Calu3 (cell line): ENCODE measurements at places on chromosomes 6 and 20. TPM values are rescaled to one million over a fixed set of nuclear protein-coding genes. Genes with fewer than 3 reads are reported as not detected.
A peak's percentile ranks its signal among the peaks of the same experiment; 100 is the strongest.

GRCh38 chr6:166543603-166544295, 42.7 kb downstream of the RAMACL start:
- no peak for DNase-seq

GRCh38 chr6:37452522-37452921, 19.5 kb downstream of the CMTR1 start:
- no peak for DNase-seq

DNA sequence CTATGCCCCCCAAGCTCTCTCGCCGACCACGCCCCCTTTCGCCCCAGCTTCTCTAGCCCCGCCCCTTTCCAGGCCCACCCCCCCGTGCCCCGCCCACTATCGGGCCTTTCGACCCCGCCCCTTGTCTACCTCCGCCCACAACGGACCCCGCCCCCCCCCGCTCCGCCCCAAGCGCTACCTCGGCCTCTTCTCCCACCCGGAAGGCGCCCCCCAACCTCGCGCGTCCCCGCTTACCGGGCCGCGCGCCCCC, 200 bp downstream of the ZBTB22 start:
- no peak for DNase-seq

DNA sequence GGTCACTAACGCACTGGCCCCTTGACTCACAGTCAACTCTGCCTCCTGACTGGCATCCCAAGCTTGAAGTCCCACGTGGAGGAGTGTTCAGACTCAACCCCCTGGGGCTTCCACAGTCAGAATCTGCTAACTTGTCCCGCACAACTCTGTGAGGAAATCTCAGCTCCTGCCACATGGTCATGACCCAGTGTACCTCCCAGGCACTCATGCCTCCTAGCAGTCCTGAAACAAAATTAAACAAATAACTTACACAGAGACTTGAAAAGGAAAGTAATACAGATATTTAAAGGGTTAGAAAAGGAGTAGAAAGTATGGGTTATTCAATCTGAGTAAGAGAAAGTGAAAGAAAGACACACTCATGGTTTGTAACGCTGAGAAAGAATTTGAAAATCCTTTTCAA, 134.9 kb downstream of the GMDS start:
- no peak for DNase-seq

DNA sequence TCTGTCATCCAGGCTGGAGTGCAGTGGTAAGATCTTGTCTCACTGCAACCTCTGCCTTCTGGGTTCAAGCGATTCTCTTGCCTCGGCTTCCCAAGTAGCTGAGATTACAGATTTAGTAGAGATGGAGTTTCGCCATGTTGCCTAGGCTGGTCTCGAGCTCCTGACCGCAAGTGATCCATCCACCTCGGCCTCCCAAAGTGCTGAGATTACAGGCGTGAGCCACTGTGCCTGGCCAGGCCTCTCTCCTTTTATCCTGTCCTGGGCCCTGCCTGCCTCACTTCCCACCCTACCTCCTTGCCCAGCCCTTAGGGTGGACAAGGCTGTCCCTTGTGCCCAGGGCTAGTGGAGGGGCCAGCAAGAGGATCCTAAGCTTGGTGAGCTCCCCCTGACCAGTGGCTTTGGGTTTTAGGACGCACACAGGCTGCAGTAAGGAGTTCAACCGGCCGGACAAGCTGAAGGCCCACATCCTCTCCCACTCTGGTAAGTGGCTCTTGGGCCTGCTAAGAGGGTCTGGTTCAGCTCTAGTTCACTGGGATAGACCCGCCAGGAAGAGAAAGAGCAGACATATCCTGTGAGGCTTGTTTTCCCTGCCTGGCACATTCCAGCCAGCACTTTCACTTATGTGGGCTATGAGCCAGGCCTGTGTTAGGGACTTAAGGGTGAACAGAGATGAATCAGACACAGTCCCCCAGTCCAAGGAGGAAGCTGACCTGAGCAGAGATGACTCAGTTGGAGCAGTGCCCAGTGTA, 21.9 kb upstream of the CHMP4B start:
- peak; percentile 99 for DNase-seq

DNA sequence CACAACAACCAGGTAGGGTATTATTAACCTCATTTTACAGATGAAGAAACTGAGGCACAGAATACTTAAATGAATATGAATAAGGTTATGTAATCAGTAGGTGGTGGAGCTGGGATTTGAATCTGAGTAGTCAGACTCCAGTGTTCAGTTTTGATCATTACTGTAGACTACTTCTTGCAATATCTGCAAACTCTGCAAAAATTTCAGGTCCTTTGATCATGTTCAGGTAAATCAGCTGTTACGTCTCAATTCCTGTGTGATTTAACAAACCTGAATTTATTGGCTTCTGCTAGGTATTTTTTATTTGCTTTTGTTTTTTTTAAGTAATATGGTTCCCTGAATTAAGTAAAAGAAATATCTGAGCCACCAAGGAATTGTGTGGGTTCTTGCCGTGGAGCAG, 70.7 kb upstream of the NOTCH4 start:
- no peak for DNase-seq

- no peak for DNase-seq
Measured at GRCh38 chr6:41055149-41055548, 2.1 kb downstream of the APOBEC2 start.

GRCh38 chr6:5730585-5731263, 276.0 kb downstream of the NRN1 start:
- no peak for DNase-seq

- no peak for DNase-seq
Measured at GRCh38 chr6:2194643-2195042, 50.8 kb downstream of the GMDS start.

DNA sequence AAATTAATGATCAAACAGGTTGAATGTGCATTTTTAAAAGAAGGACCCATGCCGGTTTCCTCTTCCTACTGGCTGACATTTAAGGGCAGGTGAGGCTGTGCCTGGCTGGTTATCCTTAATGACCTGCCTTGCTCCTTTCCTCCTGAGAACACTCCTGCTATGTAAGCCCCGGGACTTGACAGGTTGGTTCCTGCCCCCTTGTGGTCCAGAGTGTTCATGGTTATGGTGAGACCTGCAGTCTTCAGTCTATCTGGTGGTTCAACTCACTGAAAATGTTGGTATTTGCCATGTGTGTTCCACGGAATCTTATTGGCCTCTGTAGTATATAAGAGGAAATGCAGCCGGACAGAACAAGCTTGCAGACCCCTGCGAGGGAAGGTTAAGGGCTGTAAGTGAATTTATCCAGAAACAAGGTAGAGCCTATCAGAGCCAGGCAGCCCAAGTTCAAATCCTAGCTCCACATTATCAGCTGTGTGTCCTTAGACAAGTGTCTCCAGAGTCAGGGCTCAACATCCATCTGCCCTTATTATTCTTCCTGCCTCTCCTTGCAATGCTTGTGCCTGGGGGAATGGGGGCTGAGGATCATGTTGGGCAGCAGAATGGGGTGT, 5.2 kb upstream of the BPIFA3 start:
- DNase-seq = peak; percentile 85

- no peak for DNase-seq
Measured at GRCh38 chr20:33808388-33808787, 2.8 kb upstream of the CHMP4B start.

DNA sequence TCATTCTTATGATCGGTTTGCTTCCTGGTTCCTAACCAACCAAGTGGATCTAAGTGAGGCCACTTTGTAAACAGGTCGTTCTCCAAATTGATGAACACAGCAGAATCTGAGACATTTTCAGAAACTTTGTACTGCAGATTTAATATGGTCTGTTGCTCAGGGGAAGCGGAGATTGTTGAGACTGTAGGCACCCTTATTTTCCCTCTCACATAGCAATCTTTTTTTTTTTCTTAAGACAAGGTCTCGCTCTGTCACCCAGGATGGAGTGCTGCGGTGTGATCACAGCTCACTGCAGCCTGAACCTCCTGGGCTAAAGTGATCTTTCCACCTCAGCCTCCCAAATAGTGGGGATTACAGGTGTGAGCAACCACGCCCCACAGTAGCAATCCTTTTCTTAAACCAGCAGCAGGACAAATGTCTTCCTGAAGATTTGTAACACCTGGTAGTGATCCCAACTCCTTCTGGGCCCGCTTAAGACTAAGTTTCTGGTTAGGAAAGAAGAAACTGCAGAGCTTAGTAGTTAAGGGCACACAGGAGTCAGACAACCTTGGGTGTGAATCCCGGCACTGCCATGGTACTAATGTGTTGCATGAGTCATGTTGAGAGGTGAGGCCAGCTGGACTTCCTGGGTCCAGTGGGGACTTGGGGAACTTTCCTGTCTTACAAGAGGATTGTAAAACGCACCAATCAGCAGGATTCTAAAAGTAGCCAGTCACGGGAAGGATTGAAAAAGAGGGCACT, 48.4 kb upstream of the EZR start:
- DNase-seq = peak; percentile 54

DNA sequence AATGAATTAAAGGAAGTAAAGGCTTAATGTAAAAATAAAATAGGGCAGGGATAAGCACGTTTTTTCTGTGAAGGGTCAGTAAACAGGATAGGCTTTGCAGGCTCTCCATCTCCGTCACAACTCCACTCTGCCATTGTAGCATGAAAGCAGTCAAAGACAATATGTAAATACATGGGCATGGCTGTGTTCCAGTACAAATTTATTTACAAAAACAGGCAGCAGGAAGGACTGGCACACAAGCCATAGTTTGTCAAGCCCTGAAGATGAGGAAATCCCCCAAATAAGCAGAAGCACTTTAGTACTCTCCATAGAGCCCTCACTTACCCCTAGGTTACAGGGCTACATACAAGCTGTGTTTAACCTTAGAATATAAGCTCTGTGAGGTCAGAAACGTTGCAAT, 8.9 kb upstream of the FBXO9 start:
- DNase-seq = no peak

DNA sequence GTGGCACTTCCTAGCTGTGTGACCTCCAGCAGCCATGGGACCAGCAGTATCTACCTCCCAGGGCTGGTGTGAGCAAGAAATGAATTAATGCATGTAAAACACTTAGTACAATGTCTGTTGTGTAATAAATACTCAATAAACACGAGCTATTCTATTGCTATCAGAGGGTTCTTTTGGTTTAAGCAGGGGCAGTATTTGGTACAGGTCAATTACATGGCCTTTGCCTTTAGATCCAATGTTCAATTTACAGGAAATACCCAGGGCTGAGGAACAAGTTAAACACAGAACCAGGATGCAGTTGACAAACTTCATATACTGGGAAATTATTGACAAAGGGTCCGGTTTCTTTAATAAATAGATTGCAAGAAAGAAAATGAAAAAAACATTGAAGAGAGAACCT, 2.9 kb downstream of the TGM2 start:
- DNase-seq = no peak

DNA sequence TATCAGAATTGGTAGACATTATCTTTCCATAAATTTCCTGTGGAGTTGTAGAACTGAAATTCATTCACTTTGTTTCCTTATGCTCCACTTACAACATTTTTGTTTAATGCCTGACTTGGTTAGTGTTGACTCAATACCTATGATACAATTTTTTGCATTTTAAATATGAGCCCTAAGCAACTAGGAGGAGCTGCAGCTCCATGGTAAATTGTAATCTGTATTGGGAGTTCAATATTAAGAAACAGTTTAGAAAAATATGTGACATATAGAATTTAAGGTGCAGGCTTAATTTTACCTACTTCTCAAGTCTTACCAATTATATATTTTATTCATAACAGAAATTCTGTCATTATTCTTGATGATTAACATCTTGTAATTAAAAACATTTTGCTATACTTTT, 868.3 kb downstream of the EYS start:
- DNase-seq = no peak

DNA sequence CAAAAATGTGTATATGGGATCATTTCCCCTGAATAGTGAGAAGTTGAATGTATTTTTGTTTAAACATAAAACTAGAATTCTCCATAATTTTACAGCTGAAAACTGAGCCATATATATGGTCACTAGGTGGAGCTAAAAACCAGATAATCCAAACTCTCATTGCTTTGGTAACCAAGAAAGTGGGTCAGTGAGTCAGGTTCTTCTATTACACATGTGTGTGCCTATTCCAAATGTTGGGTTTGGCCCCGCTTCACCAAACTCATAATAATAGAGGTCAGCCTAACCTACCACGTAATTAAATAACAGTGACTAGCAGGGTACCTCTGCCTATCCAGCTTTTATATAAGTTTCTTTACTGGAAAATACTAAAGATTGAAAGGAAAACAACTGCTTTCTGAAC, 19.3 kb upstream of the RNGTT start:
- DNase-seq = no peak

SEC23B gene
- total RNA-seq = 22.0 and 26.3 TPM in 2 replicates

CST2 gene
- total RNA-seq = not detected in 2 replicates

TRIM38 gene
- total RNA-seq = 20.6 and 26.1 TPM in 2 replicates
